CD4-positive, alpha-beta T cell treated with Interferon gamma for 1 hour (primary cell): ENCODE measurements at places on chromosomes 1 and 21.

DNA sequence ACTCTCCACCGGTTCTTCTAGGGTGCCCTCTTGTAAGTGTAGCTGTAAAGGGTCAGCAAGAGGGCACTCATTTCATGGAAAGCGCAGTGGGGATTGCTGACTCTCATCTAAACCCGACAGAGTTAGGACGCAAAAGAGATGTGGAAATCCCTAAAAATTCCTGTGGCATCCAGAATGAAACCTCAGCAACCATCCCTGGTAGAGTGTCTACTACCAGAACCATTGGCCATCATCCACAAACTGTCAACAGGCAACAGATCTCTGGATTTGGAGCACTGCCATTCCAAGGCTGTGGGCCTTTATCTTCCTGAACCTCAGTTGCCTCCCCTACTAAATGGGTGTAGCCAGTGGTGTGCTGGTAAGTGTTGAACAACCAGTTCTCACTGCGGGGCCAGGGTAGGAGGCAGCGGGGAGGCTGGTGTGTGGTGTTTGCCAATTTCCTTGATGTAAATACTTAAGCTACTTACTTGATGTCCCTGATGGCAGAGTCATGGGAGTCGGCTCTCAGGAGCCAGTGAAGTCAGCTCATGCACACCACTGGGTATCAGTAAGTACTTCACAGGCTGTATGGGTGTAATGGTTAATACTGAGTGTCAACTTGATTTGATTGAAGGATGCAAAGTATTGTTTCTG, 195.8 kb downstream of the KAZN start:
- no peak for DNase-seq

GRCh38 chr1:240515505-240515904, 96.5 kb downstream of the GREM2 start:
- no peak for DNase-seq

GRCh38 chr1:205012391-205013140, 30.4 kb upstream of the CNTN2 start:
- DNase-seq, result no peak

DNA sequence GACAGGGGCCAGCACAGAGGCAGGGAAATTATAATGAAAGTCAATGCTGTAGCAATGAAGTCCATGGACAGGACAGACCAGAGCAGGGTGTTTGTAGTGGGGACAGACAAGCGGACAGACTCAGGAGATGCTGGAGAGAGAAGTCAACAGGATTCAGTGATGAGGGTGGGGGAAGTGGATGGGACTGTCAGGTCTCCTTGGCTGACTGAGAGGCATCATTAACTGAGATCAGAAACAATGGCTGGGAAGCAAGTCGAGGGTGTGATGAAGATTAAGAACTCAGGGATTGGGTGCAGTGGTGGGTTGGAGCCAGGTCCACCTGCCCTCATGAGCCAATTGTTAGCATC, 25.5 kb downstream of the CD58 start:
- no peak for DNase-seq

DNA sequence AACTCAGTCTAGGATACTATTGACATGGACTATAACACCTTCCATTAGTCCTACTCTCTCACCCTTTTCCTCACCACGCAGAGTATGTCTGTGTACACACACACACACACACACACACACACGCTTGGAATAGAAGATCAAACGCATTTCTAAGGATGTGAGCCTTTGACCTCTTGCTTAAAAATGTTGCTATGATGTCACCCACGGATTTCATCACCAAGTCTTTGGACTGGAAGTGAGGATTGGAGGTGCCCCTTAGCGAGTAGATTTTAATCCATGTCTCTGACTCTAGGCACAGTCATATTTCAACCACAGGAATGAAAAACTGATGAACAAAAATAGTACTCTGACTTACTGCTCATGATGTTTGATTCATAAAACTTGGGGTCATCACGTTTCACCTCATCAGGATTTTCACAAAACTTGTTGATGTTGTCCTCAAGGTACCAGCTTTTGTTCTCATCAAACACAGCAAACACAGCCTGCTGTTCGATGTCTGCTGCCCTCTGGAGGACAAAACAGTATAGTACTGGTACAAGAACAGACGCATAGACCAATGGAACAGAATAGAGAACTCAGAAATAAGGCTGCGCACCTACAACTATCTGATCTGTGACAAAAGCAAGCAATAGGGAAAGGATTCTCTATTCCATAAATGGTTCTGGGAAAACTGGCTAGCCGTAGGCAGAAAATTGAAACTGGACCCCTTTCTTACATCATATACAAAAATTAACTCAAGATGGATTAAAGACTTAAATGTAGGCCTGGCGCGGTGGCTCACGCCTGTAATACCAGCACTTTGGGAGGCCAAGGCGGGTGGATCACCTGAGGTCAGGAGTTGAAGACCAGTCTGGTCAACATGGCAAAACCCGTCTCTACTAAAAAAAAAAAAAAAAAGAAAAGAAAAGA, 39.9 kb downstream of the F5 start:
- peak; percentile 42 for DNase-seq

- DNase-seq, result peak; percentile 57
These were observed 6.7 kb upstream of the RNASEL start for GRCh38 chr1:182595641-182596240.

- no peak for DNase-seq
These were observed 14.9 kb downstream of the ETV3L start for GRCh38 chr1:157084720-157085119.
